RCC 7860 (cell line): ENCODE measurements at places on chromosomes 12 and 14.
A peak's percentile ranks its signal among the peaks of the same experiment; 100 is the strongest.

DNA sequence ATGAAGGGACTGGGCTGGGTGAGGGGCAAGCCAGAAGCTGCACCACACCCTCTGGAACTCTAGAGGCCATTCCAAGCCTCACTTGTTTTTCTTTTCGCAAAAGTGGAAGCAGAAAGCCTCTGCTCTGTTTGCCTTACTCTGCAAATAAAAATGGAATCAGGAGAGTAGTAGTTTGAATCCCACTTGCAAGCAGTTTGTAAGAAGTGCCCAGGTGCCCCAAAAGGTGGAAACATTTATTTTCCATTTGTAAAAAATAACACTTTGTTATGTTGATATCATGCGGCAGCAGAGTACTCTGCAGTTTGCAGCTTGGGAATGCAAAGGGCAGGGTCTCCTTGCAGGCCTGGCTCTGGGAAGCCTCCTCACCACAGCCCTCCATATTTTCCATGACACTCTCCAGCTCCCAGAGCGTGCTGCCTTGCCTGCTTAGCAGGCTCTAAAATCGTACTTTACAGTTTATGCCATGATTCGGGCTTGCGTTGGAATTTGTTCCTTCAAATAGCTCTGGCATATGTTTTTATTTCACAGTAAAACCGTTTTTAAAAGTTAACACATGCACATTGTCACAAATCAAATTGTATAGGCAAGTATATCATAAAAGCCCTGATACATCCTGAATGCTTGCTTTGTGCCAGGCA lies 20.0 kb downstream of the TUNAR start:
- no peak for DNase-seq

DNA sequence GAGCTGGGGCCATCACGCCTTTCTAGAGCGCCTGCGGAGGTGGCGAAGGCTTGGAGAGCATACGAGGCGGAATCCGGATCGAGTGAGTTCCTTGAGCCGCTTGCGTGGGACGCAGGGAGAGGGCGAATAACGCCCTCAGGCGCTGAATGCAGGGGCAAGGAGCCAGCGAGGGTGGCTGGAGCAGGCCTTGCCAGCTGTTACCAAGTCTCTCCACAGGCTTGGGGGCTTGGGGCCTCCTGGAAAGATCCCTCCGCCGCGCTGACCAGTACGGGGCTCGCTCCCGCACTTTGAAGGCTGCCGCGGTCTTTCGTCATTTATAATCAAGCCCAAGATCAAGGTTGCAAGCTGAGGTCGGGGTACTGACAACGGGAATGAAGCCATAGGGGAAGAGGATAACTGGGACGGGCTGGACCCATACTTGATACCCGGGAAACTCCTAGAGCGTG lies 1.2 kb downstream of the FLRT2 start:
- no peak for DNase-seq

DNA sequence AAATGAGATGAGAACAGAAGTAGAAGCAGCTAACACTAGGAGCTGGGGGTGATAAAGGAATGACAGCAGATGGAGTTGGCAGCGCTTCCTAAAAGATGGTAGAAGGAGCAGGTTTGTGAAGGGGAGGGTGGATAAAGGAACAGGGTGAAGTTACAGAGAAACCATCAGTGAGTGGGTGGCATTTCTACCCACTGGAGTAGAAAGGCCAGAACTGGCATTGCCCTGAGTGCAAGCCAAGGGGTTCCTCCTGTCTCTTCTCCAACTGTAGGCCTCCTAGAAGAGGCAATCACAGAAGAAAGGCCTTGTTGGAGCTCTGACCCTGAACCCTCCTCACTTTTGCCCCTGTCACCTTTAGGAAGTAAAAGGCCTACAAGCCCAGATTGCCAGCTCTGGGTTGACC lies 2.2 kb downstream of the KRT18 start:
- DNase-seq = no peak

GRCh38 chr12:120584343-120585149 lies 3.3 kb upstream of the POP5 start:
- DNase-seq = no peak

- DNase-seq = no peak
Observed at GRCh38 chr12:50127546-50127945, 15.5 kb downstream of the COX14 start.

- peak; percentile 40 for DNase-seq
Observed at GRCh38 chr12:15963271-15963670, 52.1 kb downstream of the DERA start.

DNA sequence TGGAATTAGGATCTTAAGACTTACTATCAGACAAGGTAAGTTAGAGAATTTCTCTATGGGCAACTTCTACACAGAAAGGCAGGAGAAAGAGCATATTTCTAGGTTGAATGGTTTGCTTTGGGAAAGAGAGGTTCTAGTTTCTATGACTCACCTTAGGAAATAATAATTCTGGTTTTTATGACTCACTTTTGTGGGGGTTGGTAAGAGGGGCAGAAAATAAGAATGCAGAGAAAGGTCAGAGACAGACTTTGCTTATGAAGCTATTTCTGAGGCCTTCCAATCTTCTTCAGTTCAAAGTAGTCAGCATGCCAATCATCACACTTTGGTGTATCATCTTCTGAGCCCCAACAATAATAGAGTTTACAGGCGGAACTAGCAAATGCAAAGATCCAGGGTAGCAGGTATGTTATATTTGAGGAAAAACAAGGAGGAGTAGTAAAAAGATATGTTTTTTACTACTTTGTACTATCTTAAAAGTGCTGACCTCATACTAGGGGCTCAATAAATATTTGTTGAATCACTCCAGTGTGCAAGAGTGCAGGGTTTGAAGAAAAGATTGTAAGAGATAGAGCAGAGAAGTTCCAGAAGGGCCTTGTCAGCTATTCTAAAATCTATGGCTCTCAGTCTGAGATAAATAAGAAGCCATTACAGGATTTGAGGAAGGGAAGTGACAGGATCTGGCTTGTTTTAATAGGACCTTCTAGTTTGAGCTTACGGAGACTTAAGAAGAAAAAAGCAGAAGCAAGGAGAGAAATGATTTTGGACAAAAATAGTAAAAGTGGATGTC lies 56.7 kb upstream of the LRFN5 start:
- DNase-seq = peak; percentile 21

- DNase-seq = no peak
Observed at GRCh38 chr14:104678901-104679705, 10.3 kb upstream of the INF2 start.

DNA sequence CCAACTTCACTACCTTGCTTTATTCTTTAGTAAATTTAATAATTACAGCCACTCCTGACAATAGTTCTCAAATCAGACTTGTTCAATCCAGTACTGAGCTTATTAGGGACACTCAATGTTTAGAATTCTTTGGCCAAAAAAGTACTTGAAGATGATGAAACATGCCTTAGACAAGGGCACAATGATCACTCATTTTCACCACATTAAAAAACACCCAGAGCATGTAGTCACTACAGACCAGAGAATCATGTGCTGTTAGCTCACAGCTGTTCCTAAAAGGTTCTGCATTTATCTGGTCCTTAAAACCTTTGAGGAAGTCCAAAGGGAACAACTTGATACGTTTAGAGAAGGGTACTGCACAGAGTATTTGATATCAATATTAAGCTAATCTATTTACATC lies 98.7 kb downstream of the INSM2 start:
- no peak for DNase-seq

DNA sequence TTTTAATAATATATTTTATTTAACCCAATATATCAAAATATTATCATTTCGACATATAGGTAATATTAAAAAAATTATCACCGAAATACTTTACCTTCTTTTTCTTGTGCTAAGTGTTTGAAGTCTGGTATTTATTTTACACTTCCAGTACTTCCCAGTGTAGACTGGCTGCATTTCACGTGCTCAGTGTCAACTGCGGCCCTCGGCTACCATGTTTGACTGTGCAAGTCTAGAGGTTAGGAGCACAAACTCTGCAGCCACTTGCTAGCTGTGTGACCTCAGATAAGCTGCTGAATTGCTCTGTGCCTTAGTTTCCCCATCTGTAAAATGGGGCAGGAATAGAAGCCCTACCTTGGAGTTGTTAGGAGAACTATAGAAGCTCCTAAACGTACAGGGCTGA lies 42.3 kb upstream of the ESRRB start:
- DNase-seq = no peak

GRCh38 chr12:33440477-33440876 lies 858 bp upstream of the SYT10 start:
- no peak for DNase-seq

- peak; percentile 58 for DNase-seq
Observed at GRCh38 chr12:22658214-22658613, 33.2 kb downstream of the ETNK1 start.

DNA sequence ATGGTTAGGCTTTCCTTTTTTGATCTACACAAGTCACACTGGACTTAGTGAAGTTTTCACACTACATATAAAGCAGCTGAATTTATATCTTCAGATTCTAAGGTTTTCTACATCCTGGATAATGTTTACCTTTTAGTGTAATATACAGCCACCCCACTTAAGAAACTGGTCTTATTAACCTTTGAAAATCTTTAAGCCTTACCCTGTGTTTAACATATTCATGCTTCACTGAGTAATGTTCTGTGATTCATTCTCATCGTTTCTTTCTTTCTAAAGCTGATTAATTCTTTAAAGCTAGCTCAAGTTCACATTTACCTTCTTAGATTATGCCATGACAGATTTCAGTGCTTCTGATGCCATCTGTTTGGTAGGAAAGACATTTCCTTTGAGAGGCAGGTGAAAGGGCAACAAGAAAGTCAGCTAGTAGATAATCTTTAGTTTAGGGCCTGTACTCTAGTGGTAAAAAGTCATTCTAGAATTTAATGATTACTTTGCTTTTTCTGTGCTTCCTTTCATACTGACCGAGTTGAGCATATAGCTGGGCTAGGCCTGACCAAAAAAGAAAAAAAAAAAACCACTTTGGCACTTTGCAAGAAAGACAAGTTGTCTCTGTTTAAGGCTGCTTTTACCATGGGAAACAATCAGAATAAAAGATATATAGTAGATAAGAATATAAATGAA lies 690.9 kb upstream of the FBXO33 start:
- DNase-seq = peak; percentile 70
